Activated T-cell treated with anti-CD3 and anti-CD28 coated beads, Interleukin-2, amount 50 U/mL, for 24 hours (primary cell): ENCODE measurements at places on chromosomes 1 and 21.

GRCh38 chr1:184242507-184242943 is 144.3 kb upstream of the C1orf21 start:
- DNase-seq: no peak

- DNase-seq: no peak
These were observed 326.2 kb downstream of the DUSP10 start for GRCh38 chr1:221415651-221416050.

DNA sequence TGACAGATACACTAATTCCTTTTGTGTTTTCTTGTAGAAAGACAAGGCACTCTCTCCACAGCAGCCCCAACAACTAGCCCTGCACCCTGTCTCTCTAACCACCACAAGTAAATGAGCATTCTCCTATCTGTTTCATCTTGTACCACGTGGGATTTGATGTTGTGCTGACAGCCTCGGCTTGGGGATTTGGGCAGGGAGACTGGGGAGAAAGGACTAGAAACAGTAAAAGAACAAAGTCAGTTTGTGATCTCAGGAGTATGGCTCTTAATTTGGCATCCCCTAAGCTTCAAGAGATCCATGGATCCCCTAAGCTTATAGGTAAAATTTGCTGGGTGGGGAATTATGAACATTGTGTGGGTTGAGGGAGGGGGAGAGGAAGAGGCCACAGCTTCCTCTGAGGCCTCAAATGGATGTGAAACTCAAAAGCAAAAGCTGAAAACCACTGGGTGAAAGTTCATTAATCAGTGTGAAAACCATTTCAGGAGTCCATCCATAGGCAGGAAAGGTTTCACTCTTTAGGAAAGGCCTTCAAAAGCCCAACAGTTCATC is 3.1 kb downstream of the C1orf162 start:
- no peak for DNase-seq

- no peak for DNase-seq
These were observed 41.9 kb downstream of the RCSD1 start for GRCh38 chr1:167671727-167672511.

- no peak for DNase-seq
These were observed 120.1 kb downstream of the BACH1 start for GRCh38 chr21:29418813-29419212.

DNA sequence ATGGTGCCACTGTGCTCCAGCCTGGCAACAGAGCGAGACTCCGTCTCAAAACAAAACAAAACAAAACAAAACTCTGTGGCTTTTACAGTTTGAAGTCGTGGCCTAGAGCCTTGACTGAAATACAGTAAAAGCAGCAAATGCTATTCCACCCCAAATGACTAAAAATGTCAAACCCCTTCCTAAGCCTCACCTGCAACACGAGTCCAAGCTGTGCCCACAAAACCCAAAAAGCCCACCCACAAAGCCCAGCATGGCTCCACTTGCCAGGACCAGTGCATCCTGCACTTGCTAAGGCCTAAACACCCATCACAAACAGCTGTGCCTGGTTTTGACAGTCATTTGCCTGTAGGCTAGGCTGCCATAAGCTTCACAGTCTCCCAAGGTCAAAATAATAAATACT is 21.3 kb downstream of the VAV3 start:
- DNase-seq: no peak

DNA sequence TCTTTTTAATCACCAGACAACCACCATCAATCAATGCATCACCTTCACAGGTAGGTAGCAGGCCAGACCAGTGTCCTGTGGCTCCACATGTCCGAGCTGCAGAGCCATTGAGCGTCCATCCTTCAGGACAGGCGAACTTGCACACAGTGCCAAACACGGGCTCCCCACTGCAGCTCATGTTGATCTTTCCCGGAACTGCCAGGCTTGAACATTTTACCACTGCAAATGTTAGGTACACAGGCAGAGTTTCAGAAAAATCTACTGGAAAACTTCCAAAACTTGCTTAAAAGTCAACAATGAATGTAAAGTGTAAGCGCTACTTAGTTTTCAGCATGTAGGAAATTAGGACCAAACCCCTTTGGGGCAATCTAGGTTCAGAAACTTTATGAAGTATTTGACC is 6.6 kb downstream of the SELE start:
- no peak for DNase-seq

DNA sequence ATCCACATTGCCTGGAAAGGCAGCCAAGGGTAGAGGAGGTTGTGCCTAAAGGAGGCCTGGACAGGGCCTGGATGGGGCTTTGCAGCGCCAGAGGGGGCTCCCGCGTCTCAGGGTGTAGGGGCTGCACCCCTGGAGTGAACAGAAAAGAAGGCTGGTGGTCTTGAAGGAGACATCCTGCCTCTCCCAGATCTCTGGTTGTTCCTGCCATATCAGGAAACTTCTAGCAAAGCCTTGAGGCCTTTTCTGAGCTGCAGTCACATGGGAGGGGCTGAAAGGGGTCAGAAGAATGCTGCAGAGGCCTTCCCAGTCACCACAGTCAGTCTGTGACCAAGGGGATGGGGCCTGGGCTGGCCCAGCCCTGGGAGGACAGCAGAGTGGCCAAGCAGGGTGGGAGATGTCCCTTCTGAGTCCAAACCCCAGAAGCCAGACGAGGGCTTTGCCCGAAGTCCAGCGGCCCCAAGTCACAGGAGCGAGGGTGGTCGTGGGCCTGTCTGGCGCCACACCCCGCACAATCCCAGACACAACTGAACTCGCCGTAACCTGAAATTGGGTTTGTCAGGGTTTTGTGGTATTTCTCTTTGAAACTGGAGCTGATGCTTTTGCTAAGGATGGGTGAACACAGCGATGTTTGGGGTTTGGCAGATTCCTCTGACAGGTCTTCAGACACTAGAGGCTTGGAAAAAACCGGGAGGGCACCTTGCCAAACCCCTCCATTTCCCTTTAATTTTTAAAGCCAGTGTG is 29.6 kb downstream of the SIM2 start:
- no peak for DNase-seq

DNA sequence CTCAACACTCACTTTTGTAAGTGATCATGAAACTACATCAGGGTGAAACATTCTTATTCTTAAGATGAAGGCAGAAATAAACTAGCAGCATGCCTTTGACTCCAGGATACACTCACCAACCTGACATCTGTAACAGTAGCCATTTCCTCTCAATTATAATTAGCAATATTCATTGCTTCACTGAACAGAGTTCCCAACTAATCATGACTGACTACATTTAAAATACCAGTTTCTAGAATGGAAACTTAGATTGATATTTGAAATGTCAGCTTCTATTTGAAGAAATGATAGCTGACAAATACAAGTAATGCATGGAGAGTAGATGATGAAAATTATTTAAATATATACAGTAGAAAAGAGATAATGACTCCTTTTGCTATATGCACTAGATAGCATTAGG is 1023.8 kb downstream of the MRPL39 start:
- DNase-seq: no peak

DNA sequence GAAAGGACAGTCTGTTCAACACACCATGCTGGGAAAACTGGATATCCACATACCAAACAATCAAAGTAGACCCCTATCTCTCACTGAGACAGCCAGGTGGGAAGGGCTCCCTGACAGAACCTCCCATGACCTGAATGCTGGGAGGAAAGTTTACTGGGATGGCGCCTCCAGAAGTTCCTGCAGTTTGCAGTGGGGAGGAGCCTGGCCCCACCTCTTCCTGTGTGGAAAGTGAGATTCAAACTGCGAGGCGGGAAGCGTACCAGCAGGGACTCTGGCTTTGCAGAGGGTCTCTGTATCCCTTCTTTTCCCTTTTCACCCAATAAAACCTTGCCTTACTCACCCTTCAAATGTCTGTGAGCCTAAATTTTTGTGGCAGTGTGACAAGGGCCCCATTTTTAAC is 190.7 kb downstream of the HHIPL2 start:
- no peak for DNase-seq

- DNase-seq: no peak
These were observed 6.0 kb upstream of the DEDD start for GRCh38 chr1:161138431-161138830.

- DNase-seq: no peak
These were observed 28.0 kb downstream of the SLAMF1 start for GRCh38 chr1:160618763-160619274.

DNA sequence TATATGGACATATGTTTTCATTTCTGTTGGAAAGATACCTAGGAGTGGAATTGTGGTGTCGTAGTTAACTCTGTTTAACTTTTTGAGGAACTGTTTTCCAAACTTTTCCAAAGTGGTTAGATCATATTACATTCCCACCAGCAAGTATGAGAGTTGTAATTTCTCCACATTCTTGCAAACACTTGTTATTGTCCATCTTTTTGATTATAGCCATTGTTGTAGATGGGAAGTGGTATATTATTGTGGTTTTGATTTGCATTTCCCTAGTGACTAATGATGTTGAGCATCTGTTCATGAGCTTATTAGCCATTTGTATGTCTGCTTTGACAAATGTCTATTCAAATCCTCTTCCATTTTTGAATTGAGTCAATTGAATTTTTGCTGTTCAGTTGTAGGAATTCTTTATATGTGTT is 19.8 kb downstream of the CAMTA1 start:
- DNase-seq: no peak

DNA sequence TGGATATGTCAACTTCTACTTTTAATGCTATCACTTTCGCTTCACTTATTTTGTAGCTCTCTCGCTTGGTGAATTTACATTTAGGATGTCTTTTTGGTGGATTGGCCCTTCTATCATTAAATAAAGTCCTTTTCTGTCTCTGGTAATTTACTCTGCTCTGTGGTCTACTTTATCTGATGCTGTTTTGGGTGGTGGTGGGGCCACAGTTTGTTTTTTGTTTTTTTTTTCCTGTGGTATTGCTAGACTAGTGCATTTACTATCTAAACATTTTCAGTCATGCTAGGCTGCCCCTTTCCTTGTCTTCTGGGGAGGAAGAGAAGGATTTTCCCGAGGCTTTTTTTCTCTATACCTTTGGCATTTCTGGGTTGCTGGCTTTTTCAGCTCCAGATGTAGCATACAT is 18.1 kb upstream of the FCRLA start:
- no peak for DNase-seq
